ENCODE measurements at places on chromosomes 12 and 14.

- no peak for DNase-seq
Measured at GRCh38 chr12:124445826-124446225, 121.6 kb downstream of the NCOR2 start.

DNA sequence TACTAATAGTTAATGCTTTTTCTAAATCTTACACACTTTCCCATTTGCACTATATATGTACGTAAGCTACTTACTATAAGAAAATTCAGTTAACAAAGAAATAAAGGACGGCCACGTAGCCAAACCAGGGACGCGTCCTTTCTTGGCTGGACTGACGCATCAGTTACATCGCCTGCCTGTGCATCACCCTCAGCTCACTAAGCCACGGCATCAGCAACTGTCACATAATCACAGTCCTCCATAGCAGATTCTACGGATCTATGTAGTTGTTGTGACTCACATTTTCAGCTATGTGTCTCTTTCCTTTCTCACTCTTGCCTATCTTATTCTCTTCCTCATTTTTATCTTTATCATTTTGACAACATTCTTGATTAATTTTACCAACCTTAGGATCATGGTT lies 38.1 kb upstream of the C12orf50 start:
- no peak for DNase-seq

DNA sequence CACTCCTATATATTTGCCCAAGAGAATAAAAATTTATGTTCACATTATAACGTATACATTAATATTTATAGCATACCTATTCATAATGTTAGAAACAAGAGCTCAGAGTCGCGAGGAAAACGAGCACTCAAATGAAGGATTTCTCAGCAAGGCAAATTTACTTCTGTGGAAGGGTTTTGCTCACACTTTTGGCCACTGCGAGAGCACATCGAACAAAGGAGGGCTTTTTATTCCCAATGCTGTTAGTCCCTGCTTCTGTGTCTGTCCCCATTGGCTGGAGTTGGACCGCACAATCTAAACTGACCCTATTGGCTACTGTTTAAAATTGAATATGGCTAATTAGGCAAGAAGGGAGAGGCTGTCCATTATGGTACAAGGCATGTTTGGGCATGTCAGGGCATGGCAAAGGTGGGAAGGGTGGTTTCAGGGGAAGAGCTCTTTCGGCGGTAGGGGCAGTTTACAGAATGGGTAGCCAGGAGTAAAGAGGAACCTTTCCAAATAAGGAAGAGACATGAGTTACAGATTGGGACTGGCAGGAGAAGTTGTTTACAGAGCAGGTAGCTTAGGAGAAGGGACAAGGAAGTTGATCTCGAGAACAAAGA lies 702.9 kb downstream of the TRHDE start:
- no peak for DNase-seq

DNA sequence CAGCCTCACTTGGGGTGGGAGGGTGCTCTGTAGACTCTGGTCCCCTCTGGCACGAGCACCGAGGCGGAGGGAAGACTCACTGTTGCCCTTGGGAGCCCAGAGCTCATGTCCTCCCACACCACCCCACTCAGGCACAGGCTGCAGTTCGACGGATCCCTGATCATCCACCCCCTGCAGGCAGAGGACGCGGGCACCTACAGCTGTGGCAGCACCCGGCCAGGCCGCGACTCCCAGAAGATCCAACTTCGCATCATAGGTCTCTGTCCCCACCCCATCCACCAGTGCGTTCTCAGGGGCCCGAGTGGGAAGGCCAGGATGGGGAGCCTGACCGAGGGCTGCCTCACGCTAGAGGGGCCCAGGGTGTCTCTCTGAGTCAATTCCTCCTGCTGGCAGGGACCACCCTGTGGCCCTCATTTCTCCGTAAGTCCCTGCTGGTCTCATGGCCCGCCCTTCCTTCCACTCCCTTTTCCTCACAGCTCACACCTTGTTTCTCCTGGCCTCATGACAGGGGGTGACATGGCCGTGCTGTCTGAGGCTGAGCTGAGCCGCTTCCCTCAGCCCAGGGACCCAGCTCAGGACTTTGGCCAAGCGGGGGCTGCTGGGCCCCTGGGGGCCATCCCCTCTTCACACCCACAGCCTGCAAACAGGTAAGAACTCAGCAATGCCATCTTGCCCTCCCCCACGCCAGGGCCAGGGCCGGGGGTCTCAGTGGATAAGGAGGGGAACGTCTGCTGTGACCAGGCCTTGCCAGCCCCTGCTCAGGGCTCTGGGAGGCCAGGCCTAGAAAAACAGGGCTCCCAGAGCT lies 27.0 kb downstream of the PAPLN start:
- DNase-seq, result no peak

GRCh38 chr14:63032076-63032475 lies 13.2 kb downstream of the KCNH5 start:
- DNase-seq, result no peak

GRCh38 chr12:129258781-129259318 lies 405.6 kb downstream of the GLT1D1 start:
- DNase-seq, result no peak

- no peak for DNase-seq
Measured at GRCh38 chr12:87870061-87870460, 159.1 kb downstream of the C12orf50 start.

DNA sequence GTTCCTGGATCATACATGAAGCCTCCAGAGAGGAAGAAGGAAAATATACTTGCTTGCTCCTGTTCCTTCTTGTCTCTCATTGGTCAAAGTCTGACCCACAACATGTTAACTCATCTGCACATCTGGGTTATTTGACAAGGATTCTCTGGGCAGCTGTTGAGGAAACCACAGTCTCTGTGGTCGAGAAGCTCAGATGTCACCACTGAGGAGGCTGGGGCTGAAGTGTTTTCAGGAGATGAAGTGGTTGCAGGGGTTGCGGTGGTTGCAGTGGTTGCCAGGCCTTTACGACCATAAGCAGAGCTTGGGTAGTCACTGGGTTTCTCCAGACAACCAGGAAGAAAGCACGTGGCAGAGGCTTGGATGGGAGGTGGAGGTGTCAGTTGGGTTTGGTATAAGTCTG lies 265.0 kb upstream of the LRIG3 start:
- DNase-seq, result no peak

DNA sequence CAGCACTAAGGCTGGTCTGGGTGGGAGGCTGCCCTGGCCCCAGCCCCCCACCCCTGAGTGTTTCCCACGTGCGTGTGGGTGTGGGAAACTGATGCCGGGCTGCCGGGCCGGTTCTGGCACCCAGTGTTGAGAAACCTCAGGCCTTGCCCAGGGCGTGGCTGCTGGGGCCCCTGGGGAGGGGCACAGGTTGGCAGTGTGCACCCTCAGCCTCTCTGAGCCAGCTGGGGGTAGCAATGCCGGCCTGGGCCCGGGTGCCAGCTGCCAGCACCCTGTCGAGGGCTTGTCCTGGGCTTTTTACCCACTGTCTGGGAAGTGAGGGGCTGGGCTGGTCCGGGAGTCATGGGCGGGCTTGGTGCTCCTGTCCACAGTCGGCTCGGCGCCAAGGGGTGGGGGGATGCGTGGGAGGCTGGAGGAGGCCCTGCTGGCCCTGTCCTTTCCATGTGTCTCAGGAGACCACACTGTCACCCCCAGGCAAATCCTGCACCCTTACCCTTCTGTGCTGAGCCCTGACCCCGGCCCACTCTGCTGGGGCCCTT lies 15.7 kb downstream of the ASPG start:
- no peak for DNase-seq

- DNase-seq, result no peak
Measured at GRCh38 chr14:66009089-66009488, 477.1 kb upstream of the CCDC196 start.

GRCh38 chr12:55612646-55613045 lies 24.0 kb upstream of the OR10P1 start:
- DNase-seq, result no peak

- DNase-seq, result no peak
Measured at GRCh38 chr14:71143381-71144290, 236.4 kb downstream of the PCNX1 start.

DNA sequence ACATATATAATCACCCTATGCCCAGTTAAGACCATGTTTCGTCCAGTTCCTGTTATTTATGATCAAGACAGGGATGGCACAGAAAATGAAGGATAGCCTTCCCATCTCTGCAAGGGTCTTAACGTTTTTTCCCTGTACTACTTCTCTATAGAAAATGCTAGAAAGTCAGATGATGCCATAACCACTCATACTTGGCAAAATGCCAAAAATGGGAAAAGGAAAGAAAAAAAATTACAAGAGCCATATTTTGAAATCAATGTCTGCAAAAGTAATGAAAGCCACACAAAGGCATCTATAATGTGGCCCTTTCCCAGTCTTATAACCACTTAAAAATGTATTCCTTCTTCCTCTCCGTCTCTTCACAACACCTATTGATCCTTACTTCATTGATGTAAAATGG lies 1.8 kb upstream of the MYL6B start:
- DNase-seq, result no peak

DNA sequence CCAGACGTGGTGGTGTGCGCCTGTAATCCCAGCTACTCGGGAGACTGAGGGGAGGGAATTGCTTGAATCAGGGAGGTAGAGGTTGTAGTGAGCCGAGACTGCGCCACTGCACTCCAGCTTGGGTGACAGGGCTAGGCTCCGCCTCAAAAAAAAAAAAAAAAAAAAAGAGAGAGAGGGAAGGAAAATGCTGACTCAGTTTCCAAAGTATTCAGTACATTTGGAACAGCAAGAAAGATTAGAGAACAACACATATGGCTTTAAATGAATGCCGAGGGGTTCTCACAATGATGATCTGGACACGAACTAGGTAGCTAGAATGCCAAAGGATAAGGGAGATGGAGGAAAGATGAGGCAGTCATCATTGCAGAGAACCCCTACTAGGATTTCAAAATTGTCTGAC lies 97.4 kb downstream of the NAV3 start:
- DNase-seq, result no peak

GRCh38 chr14:98122527-98122926 lies 1149.5 kb downstream of the BCL11B start:
- no peak for DNase-seq

GRCh38 chr12:116278667-116279066 lies 1.2 kb upstream of the MED13L start:
- DNase-seq, result no peak

DNA sequence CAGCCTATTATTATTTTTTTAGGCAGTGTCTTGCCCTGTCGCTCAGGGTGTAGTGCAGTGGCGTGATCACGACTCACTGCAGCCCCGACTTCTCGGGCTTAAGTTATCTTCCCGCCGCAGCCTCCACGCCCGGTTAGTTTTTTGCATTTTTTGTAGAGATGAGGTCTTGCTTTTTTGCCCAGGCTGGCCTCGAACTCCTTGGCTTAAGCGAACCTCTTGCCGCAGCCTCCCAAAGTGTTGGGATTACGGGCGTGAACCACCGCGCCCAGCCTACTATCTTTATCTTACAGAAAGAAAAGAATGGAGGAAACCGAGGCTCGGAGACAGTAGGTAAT lies 507 bp upstream of the PTPN11 start:
- DNase-seq, result no peak

DNA sequence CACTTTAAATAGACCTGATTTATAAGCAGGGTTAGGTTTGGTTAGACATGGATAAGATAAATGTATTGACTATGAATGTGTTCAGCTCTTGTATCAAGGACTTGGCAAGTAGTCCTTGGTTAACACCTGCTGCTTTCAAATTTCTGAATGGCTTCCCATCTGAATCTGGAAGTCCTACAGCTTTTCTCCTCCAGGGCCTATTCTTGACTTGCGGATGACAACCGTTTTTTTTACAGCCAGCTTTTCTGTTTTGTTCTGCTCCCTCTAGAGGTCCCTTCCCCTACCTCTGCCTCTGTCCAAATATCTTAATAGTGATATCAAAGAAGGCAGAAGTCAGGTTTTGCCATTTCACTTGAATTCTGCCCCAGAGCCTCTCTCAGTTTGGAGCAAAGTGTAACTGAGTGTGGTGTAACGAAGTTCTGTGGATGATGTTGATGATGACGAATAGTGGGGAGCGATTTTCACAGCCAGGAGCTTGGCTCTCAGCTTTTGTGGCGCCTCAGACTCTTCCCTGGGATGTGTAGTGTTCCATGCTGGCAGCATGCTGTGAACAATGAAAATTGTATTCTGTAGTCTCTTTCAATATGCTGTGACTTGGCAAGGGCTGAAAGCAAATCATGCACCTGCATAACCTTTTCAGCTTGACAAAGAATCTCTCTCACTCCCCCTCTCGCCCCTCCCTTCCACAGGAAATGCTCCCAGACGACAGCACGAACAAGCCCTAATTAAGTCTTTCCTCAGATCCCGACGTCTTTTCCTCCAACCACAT lies 5.0 kb upstream of the SLC4A8 start:
- DNase-seq, result no peak

DNA sequence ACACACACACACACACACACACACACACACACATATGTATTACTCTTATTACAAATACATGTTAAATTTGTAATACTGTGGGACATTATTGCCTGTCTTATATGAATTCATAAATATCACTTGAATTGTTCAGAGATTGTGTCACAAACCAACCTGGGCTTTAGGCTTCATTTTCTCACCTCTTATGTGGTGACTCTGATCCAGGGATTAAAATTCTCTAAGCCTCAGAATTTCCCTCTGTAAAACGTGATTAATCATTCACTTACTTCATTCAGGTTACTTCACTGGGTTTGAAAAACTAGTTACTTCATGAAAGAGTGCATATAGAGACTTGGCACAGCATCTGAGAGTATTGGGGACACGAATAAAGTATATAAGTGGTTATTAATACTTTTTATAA lies 240.3 kb upstream of the PDZRN4 start:
- DNase-seq, result no peak

DNA sequence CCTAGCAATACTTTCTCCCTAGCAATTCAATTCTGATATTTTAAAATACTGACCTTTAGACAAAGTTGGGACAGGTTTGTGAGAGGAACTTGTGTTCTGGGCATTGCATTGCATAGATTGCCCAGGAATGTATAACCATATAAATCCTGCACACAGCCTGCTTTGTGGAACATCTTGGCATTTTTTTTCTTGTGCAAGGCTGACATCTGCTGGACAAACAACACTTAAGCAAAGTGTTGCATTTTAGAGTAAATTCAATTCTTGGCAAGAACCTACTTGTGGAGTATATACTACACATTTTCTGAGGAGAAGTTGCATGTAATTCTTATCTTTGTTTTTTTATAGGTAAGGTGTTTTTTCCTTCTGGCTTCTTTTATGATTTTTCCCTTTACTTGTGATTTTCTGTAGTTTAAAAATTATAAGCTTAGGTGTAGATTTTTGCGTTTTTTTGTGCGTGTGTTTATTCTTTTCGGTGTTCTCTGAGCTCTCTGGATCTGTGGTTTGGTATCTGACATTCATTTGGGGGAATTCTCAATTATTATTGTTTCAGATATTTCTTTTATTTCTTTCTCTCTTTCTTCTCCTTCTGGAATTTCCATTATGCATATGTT lies 26.4 kb downstream of the TESPA1 start:
- DNase-seq, result peak; percentile 26

- no peak for DNase-seq
Measured at GRCh38 chr12:79151956-79152355, 287.4 kb downstream of the SYT1 start.

DNA sequence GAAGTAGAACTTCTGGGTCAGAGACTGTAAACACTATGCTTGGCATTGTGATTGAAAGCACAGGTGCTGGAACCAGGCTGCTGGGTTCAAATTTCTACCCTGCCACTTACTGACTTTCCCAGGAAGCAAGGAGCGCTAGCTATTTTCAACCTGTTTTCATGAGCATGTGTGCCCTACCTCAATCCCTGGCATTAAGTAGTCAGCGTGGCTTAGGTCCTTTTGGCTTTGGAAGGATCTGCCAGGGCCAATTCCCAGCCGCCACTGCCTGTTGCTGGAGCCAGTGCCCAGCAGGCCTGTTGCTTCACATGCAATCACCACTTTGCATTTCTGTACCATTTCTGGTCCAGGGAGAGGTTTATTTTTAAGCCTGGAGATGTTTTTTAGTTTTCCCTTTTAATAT lies 196.3 kb downstream of the TRHDE start:
- no peak for DNase-seq
